Left kidney (tissue), 8 donors: ENCODE measurements at places on chromosomes 12 and 14. TPM values are rescaled to one million over a fixed set of nuclear protein-coding genes. Genes with fewer than 3 reads are reported as not detected.

Gene TGM1
- polyA plus RNA-seq, result 2.3 TPM

Gene PRIMA1
- 1.5 TPM for polyA plus RNA-seq

Gene AQP6
- polyA plus RNA-seq, result 21.1 TPM

Gene E2F7
- polyA plus RNA-seq, result 12.2 TPM

Gene MUCL1
- 0.25 TPM for polyA plus RNA-seq

Gene TAS2R46
- not detected for polyA plus RNA-seq

Gene ZNF26
- polyA plus RNA-seq, result 17.7 TPM

Gene TSPAN11
- polyA plus RNA-seq, result 5.3 TPM

Gene ALG10
- 13.0 TPM for polyA plus RNA-seq

Gene DDN
- polyA plus RNA-seq, result 65.9 TPM

Gene PLEKHH1
- polyA plus RNA-seq, result 87.7 TPM

Gene ZFYVE1
- polyA plus RNA-seq, result 20.0 TPM

Gene DCTN2
- polyA plus RNA-seq, result 171 TPM

Gene HOXC13
- polyA plus RNA-seq, result 0.05 TPM

Gene LHX5
- not detected for polyA plus RNA-seq

Gene SLC10A1
- polyA plus RNA-seq, result 0.22 TPM

Gene EDDM3A
- polyA plus RNA-seq, result 0.40 TPM

Gene ANKLE2
- 89.8 TPM for polyA plus RNA-seq

Gene SLC7A8
- 92.4 TPM for polyA plus RNA-seq

Gene CLEC2A
- polyA plus RNA-seq, result not detected

Gene RNU4-1
- polyA plus RNA-seq, result not detected

Gene ANP32D
- polyA plus RNA-seq, result 0.35 TPM

Gene HOXC9
- 25.2 TPM for polyA plus RNA-seq
